ENCODE measurements at places on chromosomes 6 and 20. TPM values are rescaled to one million over a fixed set of nuclear protein-coding genes. Genes with fewer than 3 reads are reported as not detected.
A peak's percentile ranks its signal among the peaks of the same experiment; 100 is the strongest.

The LIME1 gene
- polyA plus RNA-seq: 4.8 TPM

The CNKSR3 gene
- polyA plus RNA-seq: 17.4 TPM

The UST gene
- polyA plus RNA-seq: 0.46 TPM

The THBS2 gene
- 1.8 TPM for polyA plus RNA-seq

The CST7 gene
- polyA plus RNA-seq: 3.9 TPM

The SMLR1 gene
- not detected for polyA plus RNA-seq

DNA sequence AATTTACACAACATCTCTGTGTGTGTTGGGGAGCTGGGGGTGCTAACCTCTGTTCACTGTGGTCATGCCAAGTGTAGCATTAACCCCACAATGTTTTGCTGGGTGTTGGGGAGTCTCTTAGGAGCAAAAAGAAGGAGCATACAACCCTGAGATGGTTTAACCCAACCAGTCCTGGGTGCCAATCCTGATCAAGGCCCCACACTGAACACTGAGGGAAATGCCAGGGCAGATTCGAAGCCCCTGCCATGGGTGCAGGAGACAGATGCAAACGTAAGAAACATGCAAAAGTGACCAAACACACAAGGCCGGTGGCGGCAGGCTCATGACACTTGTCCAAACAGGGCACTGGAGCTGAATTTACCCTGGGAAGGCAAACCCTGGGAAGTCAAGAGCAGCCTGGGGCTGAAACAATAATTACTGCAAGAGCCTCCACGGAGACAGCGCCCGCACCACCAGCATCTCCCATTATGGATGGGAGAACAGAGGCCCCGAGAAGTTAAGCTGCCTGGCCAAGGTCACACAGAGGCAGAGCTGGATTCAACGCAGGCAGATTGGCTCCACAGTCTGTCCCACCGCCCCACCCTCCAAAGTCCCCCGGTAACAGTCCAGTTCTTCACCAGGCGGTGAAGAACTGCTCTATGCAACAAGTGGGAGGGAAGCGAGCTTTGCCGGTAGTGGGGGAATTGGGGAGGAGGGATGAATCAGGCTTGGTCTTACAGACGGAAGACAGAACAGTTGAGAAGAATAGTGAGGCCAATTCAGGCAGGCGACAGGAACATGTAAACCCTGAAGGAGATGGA lies 8.5 kb downstream of the ACSS1 start:
- H3K27me3 ChIP-seq: no peaks in the 10 kb centered on the region
- peaks cover 81% of the 10 kb centered on the region for H3K4me1 ChIP-seq
- H3K27ac ChIP-seq: peak overlapping the region; percentile 95
- peak; percentile 68 for DNase-seq

DNA sequence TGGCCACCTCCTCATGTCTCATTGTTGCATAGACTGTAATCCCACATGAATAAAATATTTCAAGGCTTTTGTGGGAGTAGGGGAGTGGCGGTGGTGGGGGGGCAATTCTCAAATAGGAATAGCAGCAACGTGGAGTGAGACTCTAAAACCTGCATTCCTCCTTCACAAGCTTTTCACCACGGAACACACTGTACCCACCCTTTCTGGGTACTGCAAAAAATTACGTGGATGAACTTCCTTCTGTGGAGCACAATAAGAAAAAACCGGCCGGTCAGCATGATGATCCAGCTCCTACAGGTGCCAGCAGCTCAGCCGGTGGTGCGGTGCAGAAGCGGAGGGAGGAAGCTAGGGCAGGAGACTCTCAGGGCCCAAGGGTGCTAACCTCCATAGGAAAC lies 930 bp upstream of the RRAGD start:
- peaks cover 9% of the 10 kb centered on the region for H3K4me1 ChIP-seq
- H3K27ac ChIP-seq: peak overlapping the region; percentile 77
- peak overlapping the region; percentile 91 for H3K4me3 ChIP-seq

- no peaks in the 10 kb centered on the region for H3K4me1 ChIP-seq
- no peak overlapping the region for H3K27ac ChIP-seq
- H3K4me3 ChIP-seq: no peak overlapping the region
- H3K27me3 ChIP-seq: no peaks in the 10 kb centered on the region
- no peak for DNase-seq
Observed at GRCh38 chr6:168007592-168008338, 10.3 kb downstream of the KIF25 start.

- no peak overlapping the region for H3K27ac ChIP-seq
- no peak for DNase-seq
- no peaks in the 10 kb centered on the region for H3K4me1 ChIP-seq
Observed at GRCh38 chr6:81138236-81138635, 614.2 kb downstream of the TENT5A start.

- no peak overlapping the region for H3K27ac ChIP-seq
- no peaks in the 10 kb centered on the region for H3K27me3 ChIP-seq
- no peak overlapping the region for H3K4me3 ChIP-seq
- DNase-seq: no peak
Observed at GRCh38 chr6:113181164-113181563, 676.0 kb upstream of the MARCKS start.

- no peaks in the 10 kb centered on the region for H3K36me3 ChIP-seq
- no peaks in the 10 kb centered on the region for H3K27me3 ChIP-seq
- H3K4me3 ChIP-seq: no peak overlapping the region
- H3K27ac ChIP-seq: no peak overlapping the region
Observed at GRCh38 chr20:2032168-2032567, 38.3 kb upstream of the PDYN start.

GRCh38 chr20:62969179-62969760 lies 16.8 kb downstream of the SLC17A9 start:
- H3K27ac ChIP-seq: no peak overlapping the region
- DNase-seq: no peak
- H3K4me1 ChIP-seq: peaks cover 11% of the 10 kb centered on the region
- H3K4me3 ChIP-seq: no peak overlapping the region
- peaks cover 26% of the 10 kb centered on the region for H3K27me3 ChIP-seq
- H3K36me3 ChIP-seq: peaks cover 2% of the 10 kb centered on the region

GRCh38 chr6:55578537-55579363 lies at the start of gene HMGCLL1:
HMGCLL1 (minus strand) TSS chr6:55579192; CDS start chr6:55579055, 137 bp downstream.
- peak; percentile 62 for DNase-seq
- peaks cover 4% of the 10 kb centered on the region for H3K27me3 ChIP-seq
- peak within 1 kb of the TSS; percentile 37 for H3K4me3 ChIP-seq

GRCh38 chr6:125013938-125014660 lies 51.9 kb downstream of the RNF217 start:
- H3K4me3 ChIP-seq: no peak overlapping the region
- no peak for DNase-seq
- H3K36me3 ChIP-seq: no peaks in the 10 kb centered on the region
- H3K27me3 ChIP-seq: no peaks in the 10 kb centered on the region
- no peaks in the 10 kb centered on the region for H3K4me1 ChIP-seq
- H3K27ac ChIP-seq: no peak overlapping the region

GRCh38 chr6:157298216-157298724 lies 25.0 kb downstream of the TMEM242 start:
- DNase-seq: no peak
- no peaks in the 10 kb centered on the region for H3K27me3 ChIP-seq
- H3K4me3 ChIP-seq: no peak overlapping the region
- peaks cover 8% of the 10 kb centered on the region for H3K36me3 ChIP-seq

- H3K4me1 ChIP-seq: no peaks in the 10 kb centered on the region
- no peak overlapping the region for H3K4me3 ChIP-seq
- DNase-seq: no peak
Observed at GRCh38 chr6:148550569-148550968, 196.3 kb upstream of the UST start.

- H3K27ac ChIP-seq: no peak overlapping the region
- no peaks in the 10 kb centered on the region for H3K36me3 ChIP-seq
Observed at GRCh38 chr6:122154155-122154554, 245.3 kb upstream of the HSF2 start.

DNA sequence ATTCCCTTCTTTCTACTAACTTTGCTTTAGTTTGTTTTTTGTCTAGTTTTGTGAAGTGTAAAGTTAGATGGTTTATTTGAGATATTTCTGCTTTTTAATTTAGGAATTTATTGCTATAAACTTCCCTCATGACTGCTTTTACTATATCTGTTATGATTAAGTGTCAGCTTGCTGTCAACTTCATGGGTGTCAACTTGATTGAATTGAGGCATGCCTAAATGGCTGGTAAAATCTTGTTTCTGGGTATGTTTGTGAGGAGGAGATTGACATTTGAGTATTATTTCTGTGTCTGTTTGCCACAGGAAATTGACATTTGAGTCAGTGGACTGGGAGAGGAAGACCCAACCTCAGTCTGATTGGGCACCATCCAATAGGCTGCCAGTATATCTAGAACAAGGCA lies 1147.0 kb upstream of the EYS start:
- H3K27me3 ChIP-seq: no peaks in the 10 kb centered on the region
- H3K4me3 ChIP-seq: no peak overlapping the region
- H3K4me1 ChIP-seq: no peaks in the 10 kb centered on the region
- H3K36me3 ChIP-seq: no peaks in the 10 kb centered on the region
- DNase-seq: no peak
- no peak overlapping the region for H3K27ac ChIP-seq

- peak; percentile 92 for DNase-seq
- H3K4me1 ChIP-seq: peaks cover 39% of the 10 kb centered on the region
- peak overlapping the region; percentile 83 for H3K27ac ChIP-seq
- H3K27me3 ChIP-seq: no peaks in the 10 kb centered on the region
- H3K36me3 ChIP-seq: no peaks in the 10 kb centered on the region
- peak overlapping the region; percentile 48 for H3K4me3 ChIP-seq
Observed at GRCh38 chr6:148509800-148510581, 167.4 kb downstream of the SASH1 start.

- no peaks in the 10 kb centered on the region for H3K36me3 ChIP-seq
- no peaks in the 10 kb centered on the region for H3K27me3 ChIP-seq
- H3K27ac ChIP-seq: no peak overlapping the region
- no peak overlapping the region for H3K4me3 ChIP-seq
- DNase-seq: no peak
Observed at GRCh38 chr6:56406276-56407269, 159.2 kb upstream of the COL21A1 start.

DNA sequence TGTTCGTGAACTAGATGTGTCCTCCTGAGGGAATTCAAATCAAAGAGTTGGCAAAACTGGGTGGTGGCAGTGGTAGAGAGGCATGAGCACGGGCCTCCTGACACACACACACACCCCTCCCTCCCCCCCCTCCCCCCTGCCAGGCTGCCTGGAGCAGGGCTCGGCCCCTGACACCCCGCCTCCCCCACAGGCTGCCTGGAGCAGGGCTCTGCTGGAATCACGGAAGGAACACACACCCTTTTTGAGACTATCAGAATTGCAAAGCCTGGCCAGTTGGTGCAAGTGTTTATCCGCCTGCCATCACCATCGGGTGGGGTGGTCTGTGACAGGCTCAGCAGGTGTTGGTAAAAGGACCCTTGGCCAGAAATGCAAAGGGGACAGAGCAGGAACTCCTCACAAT lies 59.0 kb downstream of the FAM120B start:
- no peaks in the 10 kb centered on the region for H3K27me3 ChIP-seq
- no peaks in the 10 kb centered on the region for H3K4me1 ChIP-seq
- H3K27ac ChIP-seq: no peak overlapping the region
- DNase-seq: no peak
- no peak overlapping the region for H3K4me3 ChIP-seq
- H3K36me3 ChIP-seq: peaks cover 57% of the 10 kb centered on the region

DNA sequence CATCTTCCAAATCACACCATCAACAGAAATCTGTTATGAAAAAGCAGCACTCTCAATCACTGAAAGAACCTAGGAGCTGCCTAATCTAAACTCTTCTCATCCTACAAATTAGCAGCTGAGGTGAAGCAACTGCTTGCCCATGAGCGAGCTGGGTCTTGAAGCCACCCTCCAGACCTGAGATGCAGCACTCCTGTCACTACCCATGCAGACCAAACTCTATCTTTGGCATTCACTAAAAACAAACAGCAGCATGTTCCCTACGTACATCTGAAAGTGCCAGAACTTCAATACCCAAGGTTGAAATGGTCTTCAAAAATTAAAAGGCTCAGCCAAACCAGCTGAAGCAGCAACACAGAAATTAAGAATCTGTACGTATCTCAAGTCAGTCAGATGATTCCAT lies 14.3 kb downstream of the ADNP start:
- no peak for DNase-seq
- no peaks in the 10 kb centered on the region for H3K27me3 ChIP-seq
- peaks cover 86% of the 10 kb centered on the region for H3K4me1 ChIP-seq
- no peaks in the 10 kb centered on the region for H3K36me3 ChIP-seq

DNA sequence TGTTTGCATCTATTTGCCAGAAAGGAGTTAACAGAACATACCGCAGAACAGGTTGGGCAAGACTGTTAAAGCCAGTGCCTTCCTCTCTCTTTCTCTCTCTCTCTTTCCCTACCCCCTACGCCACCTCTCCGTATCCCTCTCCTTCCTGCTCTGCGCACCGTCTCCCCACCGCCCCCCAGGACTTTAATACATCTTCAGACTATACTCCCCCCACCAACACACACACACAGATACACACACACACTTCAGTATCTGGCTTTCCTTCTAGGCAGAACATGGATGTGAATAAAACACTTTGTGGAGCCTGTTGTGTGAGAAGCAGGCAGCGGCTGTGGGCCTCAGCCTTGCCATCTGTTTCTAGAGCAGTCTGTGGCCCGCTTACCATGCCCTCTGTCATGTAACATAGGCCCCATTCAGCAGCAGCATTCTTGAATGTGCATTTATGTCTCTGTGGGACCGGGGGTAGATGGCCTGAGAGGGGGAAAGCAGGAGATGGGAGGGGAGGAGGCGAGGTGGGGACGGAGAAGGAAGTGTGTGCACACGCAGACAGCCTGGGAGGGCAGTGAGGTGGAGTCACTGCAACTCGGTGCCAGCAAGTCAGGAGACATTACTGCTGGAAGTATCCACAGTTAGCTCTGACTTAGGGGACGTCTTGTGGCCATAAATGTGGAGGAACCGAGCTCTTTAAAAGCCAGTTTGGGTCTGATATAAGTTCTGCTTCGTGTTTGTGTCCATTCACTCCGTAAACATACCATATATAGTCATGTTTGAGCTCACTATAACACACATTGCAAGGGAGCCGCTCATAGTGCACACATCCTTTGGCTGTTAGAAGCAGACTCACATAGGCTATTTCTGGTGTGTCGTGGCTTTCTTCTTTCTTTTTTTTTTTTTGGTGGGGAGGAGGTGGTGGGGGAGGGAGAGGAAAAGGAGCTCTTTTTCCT lies 38.4 kb downstream of the RREB1 start:
- no peaks in the 10 kb centered on the region for H3K27me3 ChIP-seq
- H3K4me3 ChIP-seq: peak overlapping the region; percentile 1
- peak; percentile 85 for DNase-seq
